NCI-H748 treated with DMSO at 0.1 percent for 48 hours (cell line): ENCODE measurements at places on chromosomes 7 and 10.

DNA sequence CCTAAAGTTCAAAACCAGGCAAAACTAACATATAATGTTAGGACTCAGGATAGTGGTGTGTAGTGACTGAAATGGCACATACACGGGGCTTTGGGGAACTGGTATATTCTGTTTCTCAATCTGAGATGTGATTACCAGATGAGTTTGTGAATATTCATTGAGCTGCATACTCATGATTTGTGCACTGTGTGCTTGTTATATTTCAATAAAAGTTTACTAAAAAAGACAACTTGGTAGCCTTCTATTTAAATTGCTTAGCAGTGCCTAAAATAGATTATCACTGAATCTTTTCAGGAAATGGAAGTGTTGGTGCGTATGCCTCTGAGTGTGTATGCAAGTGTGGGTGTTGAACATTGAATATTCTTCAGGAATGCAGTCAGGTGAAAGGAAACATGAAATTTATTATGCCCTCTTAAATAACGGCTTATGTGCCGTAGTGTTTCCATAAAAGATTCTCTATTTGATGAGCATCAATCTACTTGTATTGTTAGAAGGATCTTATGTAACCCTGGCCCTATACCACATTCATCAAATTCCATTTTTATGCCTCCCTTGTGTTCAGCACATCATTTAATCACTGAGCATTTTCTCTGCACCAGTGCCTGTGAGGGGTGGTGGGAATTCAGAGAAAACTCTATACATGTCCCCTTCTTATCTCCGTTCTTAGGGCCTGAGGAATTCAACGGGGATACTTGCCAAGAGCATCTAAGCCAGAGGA, 82.6 kb upstream of the AUTS2 start:
- DNase-seq, result no peak

DNA sequence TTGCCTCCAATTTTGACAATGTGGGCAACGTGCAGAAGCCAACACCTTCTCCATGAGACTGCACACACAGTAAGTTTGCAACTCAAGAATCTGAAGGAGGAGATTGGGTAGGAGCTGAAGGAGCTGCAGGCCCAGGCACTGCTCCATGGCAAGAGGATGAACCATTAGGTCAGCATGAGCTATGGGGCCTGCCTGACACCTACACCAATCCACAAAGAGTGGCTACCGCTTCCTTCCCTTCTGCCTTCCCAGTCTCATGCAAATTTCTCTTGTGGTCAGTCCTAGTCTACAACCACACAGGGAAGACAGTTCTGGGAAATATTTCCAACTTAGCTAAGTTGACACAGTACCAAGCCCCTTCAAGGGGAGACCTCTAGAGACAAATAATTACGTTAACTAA, 142.0 kb upstream of the ADO start:
- DNase-seq, result no peak

- DNase-seq, result peak; percentile 70
Measured at GRCh38 chr10:329361-330099, 194.3 kb downstream of the ZMYND11 start.

DNA sequence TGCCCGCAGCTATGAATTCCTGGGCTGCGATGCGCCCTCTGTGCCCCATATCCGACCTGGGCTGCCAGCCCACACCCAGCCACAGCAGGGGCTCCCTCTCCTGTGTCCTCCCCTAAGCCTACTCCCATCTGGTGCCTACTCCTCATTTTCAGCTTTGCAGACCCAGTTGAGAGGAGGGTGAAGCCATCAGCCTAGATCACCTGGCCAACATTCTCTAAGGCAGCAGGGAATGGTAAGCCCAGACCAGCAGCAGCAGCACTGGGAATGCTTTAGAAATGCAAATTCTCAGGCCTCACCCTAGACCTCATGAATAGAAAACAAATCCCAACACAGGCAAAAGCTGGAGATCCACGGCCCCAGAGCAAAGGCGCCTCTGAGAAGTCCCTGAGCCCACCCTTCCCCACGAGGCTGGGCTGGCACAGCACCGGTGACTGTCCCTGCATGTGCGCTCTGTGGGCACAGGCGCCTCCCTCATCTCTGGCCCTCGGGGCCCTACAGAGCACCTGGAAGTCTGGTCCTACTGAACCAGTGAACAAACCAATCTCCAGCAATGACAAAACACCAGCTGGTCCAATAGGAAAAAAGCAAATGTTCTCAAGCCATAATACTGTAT, 161.4 kb downstream of the GFRA1 start:
- no peak for DNase-seq

GRCh38 chr7:83347945-83348444, 185.3 kb upstream of the PCLO start:
- DNase-seq, result no peak

DNA sequence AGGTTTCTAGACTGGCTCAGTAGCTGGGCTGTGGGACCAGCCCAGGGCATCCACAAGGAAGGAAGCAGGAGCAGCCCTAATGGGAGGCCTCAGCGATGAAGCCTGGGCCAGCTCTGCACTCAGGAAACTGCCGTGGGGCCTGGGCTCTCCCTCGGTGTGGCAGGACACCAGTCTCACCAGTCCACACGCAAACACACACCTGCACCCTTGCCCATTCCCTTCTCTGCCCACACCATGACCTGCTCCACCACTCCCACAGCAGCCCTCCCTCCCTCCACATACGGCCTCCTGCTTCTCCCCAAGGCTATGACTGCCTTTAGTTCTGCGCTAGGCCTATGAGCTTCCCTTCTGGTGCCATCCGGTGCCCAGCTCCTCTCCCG, 7.1 kb downstream of the FGF8 start:
- no peak for DNase-seq

- no peak for DNase-seq
Measured at GRCh38 chr7:70782796-70783195, 349.1 kb upstream of the GALNT17 start.

- DNase-seq, result no peak
Measured at GRCh38 chr7:98107313-98107721, 655 bp downstream of the LMTK2 start.

GRCh38 chr7:101367676-101368075, 5.0 kb downstream of the COL26A1 start:
- DNase-seq, result no peak

DNA sequence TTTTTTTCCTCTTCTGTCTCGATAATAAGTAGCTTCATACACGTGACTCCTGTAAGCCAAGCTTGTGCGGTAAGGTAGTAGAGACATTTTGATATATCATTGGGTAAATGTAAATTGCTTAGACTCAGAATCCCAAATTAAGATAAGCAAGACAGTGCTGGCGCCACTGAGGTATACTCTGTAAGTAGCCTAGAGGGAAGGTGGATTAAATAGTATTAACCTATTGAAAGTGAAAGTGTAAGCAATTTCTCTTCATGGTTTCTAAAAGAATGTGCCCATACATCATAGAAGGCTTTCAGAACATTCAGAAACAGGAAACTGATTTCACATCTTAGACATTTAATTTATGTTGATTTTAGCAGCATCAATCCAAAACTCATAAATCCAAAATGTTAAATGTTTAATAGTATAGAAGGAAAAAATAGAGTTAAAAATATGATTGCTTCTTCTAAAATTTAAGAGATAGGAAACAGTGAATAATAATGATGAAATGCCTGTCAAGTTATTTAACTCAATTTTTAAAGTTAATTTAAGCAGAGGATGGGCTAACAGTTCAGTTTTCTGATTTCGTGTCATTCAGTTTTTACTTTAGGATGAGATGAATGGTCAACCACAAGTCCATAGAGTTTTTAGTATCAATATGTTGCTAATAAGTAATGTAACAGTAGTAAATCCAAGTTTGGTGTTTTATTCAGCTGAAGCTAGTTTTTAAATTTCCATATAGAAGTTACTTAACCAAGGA, 36.8 kb downstream of the LRRC72 start:
- no peak for DNase-seq

DNA sequence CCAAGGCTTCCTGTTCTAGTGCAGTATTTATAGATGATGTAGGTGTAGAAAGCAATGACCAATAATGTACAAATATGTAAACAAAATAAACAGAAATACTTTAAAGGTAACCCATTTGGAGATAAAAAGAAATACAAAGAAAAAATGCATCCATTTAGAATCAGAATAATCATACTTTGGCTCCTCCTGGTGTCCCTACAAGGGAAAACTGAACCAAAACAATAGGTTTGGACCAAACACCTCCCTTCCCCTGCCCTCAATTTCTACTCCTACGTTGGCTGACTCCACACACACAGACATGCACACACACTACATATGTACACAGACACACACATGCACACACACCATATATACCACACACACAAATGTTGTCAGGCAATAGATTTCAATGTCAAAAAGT, 36.0 kb downstream of the C10orf143 start:
- no peak for DNase-seq

- DNase-seq, result no peak
Measured at GRCh38 chr7:33762911-33763306, 142.4 kb upstream of the BMPER start.

DNA sequence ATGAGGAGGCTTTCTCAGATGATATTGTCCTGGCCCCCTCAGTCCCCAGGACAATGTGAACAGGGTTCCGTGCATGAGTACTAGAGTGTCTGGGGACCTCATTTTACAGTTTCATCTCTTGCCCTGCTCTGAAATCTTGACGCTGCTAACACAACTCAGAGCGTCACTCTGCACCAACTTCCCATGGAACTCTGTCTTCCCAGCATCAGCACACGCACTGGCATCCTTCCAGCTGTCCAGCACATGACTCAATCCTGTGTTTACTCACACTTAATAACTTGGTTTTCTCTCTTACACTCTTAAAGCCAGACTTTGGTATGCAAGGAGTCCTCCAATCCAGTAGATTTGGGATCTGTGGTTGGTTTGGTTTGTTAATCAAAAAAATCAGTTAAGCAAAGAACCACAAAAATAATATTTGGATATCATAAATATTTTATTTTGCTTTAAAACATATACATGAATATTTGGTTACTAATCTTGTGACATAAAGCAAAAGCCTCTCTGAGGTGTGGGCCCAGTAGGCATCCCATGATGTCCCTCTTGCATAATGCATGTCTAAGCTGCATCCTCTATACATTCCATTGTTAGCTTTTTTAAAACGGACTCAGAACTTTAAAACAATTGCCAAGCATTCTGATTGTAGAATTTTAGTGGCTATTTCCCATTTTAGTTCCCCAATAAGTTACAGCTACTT, 131.0 kb downstream of the CXCL12 start:
- no peak for DNase-seq

GRCh38 chr7:41481353-41481752, 221.5 kb downstream of the INHBA start:
- DNase-seq, result no peak

DNA sequence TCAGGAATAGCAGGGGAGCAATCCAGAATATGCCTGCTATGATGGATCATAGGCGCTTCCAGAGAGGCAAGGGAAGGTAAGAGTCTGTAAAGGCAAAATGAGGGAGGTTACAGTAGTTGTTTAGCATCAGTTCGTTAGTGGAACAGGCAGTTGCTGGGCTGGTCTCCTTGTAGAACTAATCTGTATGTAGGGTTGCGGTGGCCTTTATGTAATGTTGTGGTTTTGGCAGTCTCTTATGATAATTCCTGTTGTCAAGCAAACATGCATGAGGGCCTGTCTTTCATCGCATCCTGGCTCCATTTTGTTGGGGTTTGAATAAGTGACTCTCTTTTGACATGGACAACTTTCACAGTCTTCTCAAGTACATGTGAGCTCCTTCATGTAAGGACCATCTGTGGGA, 427.8 kb upstream of the LRGUK start:
- DNase-seq, result no peak

GRCh38 chr10:103845972-103846371, 9.4 kb downstream of the SH3PXD2A start:
- DNase-seq, result no peak

GRCh38 chr10:75466886-75467285, 35.5 kb downstream of the LRMDA start:
- DNase-seq, result no peak

DNA sequence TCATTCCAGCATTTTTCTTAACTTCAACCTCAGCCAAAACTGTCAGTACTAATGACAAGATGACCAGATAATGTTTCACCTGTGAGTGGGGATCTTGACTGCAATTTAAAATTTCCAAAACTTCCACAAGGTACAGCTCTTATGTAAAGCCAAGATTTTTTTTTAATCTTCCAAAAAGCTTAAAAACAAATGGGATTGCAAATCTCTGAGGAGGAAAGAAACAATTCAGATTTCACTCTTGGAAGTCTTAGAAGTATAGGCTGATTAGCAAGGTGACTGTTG, 90.2 kb downstream of the AGMO start:
- DNase-seq, result no peak

- no peak for DNase-seq
Measured at GRCh38 chr7:132398253-132398925, 177.9 kb downstream of the PLXNA4 start.

- DNase-seq, result no peak
Measured at GRCh38 chr10:775245-776075, 86.0 kb upstream of the DIP2C start.

- DNase-seq, result no peak
Measured at GRCh38 chr10:14879124-14879927, 660 bp downstream of the SUV39H2 start.

- no peak for DNase-seq
Measured at GRCh38 chr10:128483216-128483615, 357.0 kb upstream of the MKI67 start.
